Amygdala (tissue), 56 donors: ENCODE measurements at places on chromosomes 5 and 9.

- DNase-seq, result no peak
Measured at GRCh38 chr5:66617226-66617861, 21.2 kb downstream of the MAST4 start.

- DNase-seq, result no peak
Measured at GRCh38 chr9:6040077-6040476, 24.7 kb upstream of the RANBP6 start.

DNA sequence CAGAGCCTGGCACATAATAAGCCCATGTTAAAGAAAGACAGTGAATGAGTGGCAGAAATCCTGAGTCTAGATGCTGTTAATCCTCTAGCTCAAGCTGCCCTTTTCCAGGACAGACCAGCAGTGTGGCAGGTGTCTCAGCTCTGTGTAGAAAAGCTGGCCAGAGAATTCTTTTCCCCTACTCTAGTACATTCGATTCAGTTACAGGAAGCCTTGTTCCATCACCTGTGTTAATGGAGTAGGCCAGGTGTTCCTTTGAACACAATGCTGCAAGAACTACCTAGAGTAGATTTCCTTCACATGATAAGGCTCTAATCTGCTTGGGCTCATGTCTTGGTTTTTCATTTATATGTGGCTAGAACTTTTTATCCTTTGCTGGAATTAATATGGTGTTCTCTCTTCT lies 52.5 kb downstream of the NUP214 start:
- no peak for DNase-seq

- no peak for DNase-seq
Measured at GRCh38 chr9:94925751-94926430, 199.4 kb downstream of the AOPEP start.

GRCh38 chr5:116395631-116396203 lies 178.9 kb downstream of the SEMA6A start:
- DNase-seq, result no peak

GRCh38 chr9:11159318-11159862 lies 546.6 kb upstream of the PTPRD start:
- no peak for DNase-seq

DNA sequence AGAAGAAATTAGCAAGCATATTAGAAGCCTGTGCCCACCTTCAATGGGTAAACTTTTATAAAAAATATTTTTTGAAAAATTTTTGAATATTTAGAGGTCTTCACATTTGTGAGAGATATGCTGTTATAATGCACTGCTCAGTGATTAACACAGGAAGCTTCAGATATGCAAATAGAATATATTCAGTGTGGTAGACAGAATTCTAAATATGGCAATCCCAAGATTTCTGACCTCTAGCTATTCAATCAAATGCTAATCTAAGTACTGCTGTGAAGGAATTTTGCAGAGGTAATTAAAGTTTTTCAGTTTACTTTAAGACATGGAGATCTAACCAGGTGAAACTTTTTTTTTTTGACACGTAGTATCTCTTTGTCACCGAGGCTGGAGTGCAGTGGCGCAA lies 103.5 kb downstream of the ADAMTS19 start:
- DNase-seq, result no peak

- no peak for DNase-seq
Measured at GRCh38 chr5:125722550-125722949, 700.7 kb upstream of the GRAMD2B start.

GRCh38 chr5:179795049-179795862 lies 1.5 kb downstream of the LTC4S start:
- DNase-seq, result no peak

GRCh38 chr9:83936523-83936922 lies 15.3 kb upstream of the KIF27 start:
- no peak for DNase-seq

DNA sequence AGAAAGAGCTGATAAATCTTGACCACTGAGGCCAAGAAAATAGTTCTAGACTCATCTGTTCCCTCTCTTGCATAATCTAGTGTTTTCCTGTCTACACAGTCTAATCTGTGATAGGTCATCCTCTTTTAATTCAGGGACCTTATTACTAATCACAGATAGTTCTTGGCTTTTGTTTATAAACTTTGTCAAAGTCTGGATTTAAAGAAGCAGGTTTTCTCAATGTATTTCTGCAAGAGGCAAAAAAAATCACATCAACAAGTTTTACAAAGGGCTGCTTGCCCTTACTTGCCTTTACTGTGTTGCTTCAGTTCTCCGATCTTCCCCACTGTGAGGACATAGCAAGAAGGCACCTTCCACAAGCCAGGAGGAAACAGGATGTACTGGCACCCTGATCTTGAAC lies 43.9 kb upstream of the MTAP start:
- no peak for DNase-seq

DNA sequence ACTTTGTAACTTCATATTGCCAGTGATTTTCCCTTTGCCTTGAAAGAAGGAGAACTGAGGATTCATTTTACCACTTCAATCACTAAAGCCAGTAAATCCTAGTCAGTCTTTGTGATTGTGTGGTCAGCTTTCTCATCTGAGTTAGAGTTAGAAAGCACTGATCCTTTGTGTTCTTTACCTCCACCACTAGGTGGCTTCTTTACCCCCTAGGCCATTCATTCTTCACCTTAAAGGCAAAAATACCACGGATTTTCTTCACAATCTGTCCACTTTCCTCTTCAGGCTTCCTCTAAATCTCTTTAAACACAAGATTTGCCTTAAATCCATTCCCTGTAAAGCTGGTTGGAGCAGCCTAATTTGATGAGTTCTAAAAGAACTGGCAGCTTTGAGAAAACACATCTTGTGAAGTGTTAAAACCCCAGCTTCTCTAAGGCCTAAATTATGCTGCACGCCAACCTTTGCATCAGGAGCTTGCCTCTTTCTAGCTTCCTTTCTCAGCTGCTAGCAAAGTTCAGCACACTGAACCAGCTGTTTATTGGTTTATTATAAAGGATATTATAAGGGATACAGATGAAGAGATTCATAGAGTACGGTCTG lies 20.4 kb downstream of the BDP1 start:
- DNase-seq, result no peak

DNA sequence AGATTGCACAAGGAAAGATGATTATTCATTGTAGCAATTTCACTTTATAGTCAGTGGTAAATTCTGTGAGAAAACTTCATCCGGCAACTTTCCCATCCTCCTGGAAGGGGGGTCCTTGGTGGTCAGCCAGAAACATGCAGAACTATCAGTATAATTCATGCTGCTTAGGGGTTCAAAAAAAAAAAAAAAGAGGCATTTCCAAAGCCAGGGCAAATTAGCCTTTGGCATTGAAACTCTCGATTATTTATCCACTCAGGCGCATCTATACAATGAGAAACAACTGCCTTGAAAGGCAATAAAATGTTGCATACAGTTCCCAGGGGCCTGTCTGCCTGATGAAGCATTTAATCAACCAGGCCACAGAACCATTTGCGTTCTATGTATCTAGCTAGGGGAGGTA lies 263.3 kb downstream of the TMEM167A start:
- no peak for DNase-seq

DNA sequence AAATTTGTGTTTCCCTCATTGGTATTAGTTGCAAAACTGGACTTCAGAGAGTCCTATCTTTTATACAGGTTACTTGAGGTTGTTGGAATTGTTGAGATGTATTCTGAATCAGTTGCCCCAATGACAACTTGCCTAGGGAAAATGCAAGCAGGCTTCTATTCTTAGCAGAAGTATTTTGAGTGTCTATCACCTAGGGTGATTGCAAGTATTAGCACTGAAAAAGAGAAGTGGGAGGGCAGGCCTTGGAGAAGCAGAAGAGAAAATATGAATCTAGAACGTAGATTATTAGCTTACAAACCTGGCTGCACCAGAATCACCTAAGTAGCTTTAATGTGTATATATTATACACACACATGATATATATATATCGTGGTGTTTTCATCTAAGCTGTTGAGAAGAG lies 43.2 kb downstream of the ADAMTS12 start:
- no peak for DNase-seq

DNA sequence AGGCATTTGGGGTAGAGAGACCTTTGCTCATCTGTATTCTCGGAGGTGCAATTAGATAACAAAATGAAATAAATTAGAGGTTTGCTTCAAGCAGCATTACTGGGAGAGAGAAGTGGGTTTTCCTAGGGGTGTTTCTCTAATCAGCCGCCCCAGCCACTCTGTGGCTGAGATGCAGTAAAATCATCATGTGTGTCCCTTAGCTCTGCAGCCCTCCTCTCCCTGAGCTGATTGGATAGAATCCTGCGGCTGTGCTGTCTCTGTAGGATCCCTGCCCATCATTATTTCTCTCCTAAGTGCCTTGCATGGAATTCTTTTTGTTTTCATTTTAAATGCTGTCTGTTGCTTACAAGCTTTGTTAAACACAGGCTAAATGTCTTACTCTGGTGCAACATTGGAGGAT lies 171.4 kb downstream of the SH3GL2 start:
- no peak for DNase-seq

GRCh38 chr5:154706416-154706815 lies 48.8 kb upstream of the LARP1 start:
- DNase-seq, result no peak

- no peak for DNase-seq
Measured at GRCh38 chr5:36704131-36704530, 97.7 kb downstream of the SLC1A3 start.

DNA sequence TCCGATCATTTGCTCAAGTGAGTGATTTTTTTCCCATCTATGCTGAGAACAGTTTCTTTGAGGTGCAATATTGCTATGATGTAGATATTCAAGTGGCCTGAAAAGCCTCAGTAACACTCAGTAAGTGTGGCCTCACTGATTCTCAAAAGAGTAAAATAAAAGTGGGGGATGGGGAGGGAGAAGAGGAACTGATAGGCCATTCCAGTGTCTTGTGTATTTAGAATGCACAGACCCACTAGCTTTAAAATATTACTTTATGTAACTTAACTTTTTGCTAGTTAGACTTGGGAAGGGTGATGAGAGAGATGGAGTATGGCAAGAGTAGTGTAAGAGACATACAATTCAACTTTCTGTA lies 79.5 kb upstream of the ZNF608 start:
- no peak for DNase-seq

- no peak for DNase-seq
Measured at GRCh38 chr9:14511452-14511851, 181.8 kb downstream of the ZDHHC21 start.

- no peak for DNase-seq
Measured at GRCh38 chr5:31698673-31699072, 59.7 kb downstream of the PDZD2 start.

GRCh38 chr9:112268413-112268812 lies 65.0 kb downstream of the PTBP3 start:
- DNase-seq, result no peak

GRCh38 chr9:23573800-23574199 lies 252.2 kb downstream of the ELAVL2 start:
- no peak for DNase-seq

DNA sequence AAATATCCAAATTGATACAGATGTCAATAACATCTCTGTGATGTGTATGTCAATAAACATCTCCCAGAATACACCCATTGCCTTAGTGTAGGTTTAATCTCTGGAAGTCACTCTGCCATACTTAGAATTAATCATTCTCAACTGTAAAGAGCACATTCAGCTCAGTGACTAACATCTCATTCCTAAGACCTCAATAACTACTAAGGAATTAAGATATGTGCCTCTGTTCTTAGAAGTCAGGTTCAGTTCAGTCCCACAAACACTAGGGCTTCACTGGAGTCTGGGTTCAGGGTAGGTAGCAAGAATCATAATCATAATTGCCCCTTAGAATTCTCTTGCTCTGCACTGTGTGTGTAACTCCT lies 31.7 kb downstream of the UGCG start:
- DNase-seq, result no peak

DNA sequence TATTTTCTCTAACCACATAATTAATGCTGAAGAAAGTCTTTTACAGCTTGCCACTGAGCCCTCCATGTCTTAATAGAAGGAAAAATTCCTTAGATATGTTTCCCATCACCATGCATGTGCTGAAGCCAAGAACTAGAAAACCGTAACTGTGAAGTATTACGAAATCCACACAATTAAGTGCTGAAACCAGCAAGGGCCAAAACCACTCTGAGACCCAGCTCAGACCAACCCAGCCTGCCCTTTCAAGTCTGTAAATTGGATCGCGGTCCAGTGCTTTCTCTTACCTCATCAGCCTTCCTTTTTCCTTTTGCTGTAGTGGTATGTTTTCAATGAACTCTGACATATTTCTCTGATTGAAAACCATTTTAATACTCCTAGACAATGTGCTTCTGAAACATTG lies 26.3 kb downstream of the SEMA5A start:
- DNase-seq, result no peak

GRCh38 chr9:138112090-138112748 lies 234.6 kb downstream of the CACNA1B start:
- DNase-seq, result no peak

GRCh38 chr9:93596399-93596798 lies 20.0 kb downstream of the PHF2 start:
- no peak for DNase-seq

DNA sequence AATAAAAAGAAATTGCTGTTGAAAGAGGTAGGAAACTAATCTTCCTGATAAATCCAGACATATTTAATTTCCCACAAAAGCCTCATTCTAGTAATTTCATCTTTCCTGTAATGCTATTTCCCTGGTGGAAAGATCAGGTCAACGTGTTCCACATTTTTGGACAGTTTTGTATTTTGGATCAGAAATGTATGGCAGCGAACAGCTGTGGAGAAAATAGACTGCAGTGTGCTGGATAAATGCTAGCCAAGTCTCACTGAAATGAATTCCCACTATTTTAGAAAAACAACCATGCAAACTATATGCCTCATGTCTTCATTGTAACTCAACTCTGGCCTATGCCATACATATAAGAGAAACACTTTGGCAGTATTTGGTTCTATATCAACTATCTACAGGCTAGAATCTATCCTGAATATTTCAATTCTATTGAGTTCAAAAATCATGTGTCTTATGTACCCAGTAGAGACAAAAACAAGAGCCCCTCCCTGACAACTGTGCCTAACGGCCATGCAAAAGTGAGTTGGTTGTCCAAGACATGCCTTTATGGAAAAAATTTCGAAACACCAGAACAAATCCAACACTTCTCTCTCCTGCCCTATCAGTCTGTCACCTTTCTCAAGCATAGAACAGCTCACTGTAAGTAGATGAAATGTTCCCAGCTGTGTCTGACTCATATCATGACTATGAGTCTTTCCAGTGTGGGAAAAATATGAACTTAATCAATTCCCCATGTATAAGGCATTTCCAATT lies 191.3 kb upstream of the NREP start:
- DNase-seq, result no peak

DNA sequence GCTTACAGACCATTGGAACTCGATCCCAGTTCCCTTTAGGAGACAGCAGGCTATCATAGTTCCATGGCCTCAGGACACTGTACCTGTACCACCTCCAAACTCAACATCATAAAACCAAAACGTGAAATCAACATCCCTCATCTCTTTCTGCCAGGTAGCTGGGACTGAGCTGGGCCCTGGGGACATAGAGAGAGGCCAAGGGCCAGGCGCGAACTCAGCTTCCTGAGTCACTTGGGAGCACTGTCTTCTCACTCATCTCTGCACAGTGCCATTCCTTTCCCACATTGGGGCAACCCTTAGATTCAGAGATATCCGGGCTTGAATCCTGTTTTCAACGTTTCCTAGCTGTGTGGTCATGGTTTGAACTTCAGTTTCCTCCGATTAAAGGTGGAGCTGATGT lies 12.2 kb downstream of the DAB2IP start:
- no peak for DNase-seq

- DNase-seq, result no peak
Measured at GRCh38 chr5:126613941-126614592, 13.3 kb downstream of the PHAX start.
